ENCODE measurements at places on chromosomes 13 and 19. TPM values are rescaled to one million over a fixed set of nuclear protein-coding genes. Genes with fewer than 3 reads are reported as not detected.
A peak's percentile ranks its signal among the peaks of the same experiment; 100 is the strongest.

The ZNF320 gene
- 9.4 TPM for total RNA-seq

The CD22 gene
- total RNA-seq: 2.8 TPM

The TNFSF9 gene
- 3.0 TPM for total RNA-seq

The KCNJ14 gene
- total RNA-seq: 1.5 TPM

The IQCN gene
- total RNA-seq: 0.69 TPM

The MEIS3 gene
- total RNA-seq: not detected

The C19orf47 gene
- 17.5 TPM for total RNA-seq

DNA sequence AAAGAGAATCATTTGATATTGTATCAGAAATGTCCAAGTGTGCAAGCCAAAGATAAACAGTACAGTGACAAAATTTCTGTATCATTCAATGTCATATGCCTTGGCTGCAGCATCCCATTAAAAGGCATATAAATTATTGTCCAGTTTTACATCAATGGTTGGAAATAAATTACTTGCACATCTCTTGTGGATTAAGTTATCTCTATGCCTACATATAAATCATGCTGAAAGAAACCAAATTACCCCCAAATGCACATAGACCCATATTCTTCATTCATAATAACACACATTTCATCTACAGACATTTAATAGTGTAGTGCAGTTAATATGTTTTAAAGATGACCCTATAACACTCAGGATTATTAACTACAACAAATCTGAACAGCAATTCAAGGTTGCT lies 1415.7 kb upstream of the PCDH9 start:
- no peak for DNase-seq

- no peak for DNase-seq
Observed at GRCh38 chr13:42836930-42837690, 55.7 kb downstream of the FAM216B start.

GRCh38 chr19:39223703-39224279 lies 19.7 kb upstream of the SYCN start:
- DNase-seq: peak; percentile 48

DNA sequence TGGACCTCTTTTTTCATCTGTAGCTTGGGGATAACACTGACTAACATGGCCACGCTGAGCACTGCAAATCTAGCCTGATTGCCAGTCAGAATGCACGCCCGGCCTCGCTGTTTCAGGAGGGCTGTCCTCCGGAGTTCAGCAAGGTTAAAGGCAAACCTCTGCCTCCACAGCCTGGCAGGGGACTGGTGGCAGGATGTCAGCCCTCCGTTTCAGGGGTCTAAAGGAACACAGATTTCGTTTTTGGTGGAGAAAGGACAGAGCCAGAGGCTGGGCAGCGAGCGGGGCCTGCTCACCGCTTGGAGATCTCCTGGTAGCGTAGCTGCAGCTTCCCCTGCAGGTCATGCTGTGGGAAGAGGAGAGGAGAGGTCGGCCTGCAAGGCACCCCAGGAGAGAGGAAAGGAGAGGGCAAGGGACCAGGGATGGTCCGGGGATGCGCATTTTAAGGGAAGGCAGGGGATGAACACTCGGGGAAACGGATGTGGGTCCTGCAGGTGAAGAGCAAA lies 560 bp downstream of the NDUFA7 start:
- DNase-seq: peak; percentile 49

- no peak for DNase-seq
Observed at GRCh38 chr19:30160426-30160825, 211.8 kb upstream of the ZNF536 start.

DNA sequence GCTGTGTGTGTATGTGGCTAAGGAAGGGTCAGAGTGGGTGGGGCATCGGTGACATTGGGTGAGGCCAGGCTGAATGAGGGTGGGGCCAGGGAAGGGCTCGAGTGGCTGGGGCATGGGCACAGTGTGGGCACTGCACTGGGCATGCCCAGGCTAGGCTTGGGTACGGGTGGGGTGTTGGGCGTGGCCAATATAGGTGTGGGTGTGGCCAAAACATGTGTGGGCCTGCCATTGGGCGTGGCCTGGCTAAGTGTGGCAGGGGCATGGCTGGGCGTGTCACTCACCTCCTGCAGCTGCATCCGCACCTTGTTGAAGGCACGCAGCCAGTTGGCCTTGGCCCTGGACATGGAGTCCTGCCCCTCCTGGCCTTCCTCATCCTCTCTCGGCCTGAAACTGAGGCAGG lies 33.2 kb downstream of the UNC13A start:
- DNase-seq: peak; percentile 43

DNA sequence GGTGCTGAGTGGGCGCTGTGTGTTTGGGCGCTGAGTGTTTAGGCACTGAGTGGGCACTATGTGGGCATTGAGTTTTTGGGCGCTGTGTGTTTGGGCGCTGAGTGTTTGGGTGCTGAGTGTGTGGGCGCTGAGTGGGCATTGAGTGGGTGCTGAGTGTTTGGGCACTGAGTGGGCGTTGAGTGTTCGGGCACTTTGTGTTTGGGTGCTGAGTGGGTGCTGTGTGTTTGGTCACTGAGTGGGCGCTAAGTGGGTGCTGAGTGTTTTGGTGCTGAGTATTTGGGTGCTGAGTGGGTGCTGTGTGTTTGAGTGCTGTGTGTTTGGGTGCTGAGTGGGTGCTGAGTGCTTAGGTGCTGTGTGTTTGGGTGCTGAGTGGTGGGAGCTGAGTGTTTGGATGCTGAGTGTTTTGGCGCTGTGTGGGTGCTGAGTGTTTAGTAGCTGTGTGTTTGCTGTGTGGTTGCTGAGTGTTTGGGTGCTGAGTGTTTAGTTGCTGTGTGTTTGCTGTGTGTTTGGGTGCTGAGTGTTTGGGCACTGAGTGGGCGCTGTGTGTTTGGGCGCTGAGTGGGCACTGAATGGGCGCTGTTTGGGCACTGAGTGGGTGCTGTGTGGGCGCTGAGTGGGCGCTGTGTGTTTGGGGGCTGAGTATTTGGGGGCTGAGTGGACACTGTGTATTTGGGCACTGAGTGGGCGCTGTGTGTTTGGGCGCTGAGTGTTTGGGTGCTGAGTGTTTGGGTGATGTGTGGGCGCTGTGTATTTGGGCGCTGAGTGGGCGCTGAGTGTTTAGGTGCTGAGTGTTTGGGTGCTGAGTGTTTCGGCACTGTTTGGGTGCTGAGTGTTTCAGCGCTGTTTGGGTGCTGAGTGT lies 47.2 kb upstream of the F7 start:
- no peak for DNase-seq

DNA sequence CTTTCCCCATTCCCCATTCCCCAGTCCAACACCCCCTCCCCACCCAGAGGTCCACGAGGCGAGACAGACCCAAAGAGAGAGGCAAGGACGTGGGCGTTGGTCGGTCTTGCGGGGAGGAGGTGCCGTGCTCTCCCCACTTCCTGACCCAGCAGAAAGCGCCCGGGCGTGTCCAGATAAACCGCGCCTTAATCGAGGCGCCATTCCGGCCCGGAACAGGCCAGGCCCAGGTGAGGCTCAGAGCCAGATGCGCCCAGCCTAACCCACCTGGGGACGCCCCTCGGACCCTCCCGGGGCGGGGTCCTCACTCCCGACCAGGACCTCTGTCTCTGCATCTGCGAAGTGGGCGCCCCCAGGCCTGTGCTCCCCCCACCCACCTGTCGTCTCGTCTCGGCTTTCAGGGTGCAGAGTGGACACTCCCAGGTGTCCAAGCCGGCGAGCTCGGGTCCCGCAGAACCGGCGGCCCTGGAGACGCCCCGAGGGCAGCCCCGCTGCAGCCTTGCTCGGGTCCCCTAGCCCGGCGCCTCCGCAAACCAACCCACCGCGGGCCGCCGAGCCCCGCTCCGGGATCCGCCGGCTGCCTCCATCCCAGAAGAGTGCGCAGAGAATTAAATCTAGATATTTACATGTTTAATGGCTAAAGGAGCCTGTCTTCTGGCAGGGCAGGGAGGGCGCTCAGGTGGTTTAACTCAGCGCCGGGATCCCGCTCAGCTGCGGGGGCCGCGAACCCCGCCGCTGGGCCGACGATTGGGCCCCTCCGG lies 5.0 kb upstream of the ONECUT3 start:
- no peak for DNase-seq

DNA sequence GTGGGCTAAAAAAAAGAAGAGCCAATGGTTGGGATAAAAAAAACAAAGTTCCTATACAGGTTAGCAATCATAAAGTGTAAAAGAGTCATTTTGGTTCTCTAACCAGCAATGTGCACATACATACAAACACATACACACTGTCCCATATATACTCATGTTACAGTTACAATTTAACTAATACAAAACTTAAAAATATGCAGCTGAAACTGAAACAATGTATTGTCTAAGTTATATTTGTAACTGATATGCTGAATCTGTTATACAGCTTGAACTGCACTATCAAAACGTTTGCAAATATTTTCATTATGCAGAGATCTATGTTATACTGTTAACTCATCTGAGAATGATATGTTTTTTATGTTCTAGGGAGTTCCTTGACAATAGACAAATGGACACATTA lies 173.7 kb downstream of the KLF12 start:
- DNase-seq: no peak

DNA sequence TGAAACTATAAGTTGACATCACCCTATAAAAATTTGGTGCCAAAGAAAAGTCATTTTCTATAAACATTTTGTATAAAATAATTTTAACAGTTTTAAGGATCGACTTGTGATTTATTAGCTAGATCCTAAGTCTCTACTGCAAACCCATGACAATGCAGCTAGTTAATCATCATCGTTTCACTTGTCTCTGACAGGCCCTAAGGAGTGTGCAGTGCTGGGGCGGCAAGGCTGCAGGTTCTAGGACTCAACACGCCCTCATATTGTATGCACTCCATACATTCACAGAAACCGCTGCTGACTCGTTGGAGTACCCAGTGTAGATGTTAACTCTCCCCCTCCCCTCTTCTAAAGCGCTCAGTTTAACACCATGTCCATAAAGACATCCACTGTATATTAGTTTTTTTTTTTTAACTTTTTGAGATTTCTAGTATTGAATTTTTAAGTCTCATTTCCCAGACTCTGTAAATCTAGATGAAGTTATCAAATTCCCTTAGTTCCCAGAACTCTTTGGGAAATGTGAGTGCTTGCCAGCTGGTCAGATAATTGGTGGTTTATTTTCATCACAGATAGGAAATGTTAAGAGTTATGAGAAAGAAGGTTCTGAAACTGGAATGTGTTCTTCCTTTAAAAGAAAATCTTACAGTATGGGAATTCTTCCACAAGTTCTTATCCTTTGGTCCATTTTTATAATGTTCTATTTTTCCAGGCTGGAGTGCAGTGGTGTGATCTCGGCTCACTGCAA lies 162.8 kb upstream of the RNF113B start:
- DNase-seq: no peak

DNA sequence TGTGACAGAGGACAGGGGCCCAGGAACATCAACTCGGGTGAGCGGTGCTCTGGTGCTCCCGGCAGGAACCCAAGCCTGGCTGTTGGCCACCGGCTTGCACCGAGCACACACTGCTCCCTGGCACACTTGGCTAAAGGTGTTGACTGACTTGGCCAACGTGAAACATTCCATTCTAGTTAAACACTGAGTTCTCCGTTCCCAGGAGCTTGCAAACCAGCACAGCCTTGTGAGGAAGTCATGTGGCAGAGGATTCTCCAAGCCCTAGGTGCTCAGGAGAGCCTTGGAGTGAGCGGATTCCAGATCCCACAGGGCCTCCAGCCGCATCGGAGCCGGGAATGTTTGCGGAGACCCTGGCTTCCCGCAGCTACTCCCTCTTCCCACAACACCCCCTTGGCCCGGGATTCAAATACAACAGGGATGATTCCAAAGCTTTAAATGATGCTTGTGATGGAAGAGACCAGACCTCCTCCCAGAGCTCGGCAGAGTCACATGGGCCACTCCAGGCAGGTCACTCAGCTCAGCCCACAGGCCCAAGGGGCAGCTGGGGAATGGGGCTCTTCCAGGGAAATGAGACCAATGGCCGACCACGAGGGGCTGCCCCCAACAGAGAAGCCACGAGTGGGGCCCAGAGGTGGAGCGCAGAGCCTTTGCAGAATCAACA lies 2.9 kb downstream of the C13orf46 start:
- no peak for DNase-seq

- DNase-seq: no peak
Observed at GRCh38 chr13:52009946-52010345, 1.3 kb downstream of the ATP7B start.

GRCh38 chr13:54033323-54033861 lies 1004.8 kb downstream of the OLFM4 start:
- no peak for DNase-seq

GRCh38 chr19:6679139-6679538 lies 9.2 kb upstream of the TNFSF14 start:
- no peak for DNase-seq

- DNase-seq: no peak
Observed at GRCh38 chr13:26228096-26228495, 6.0 kb upstream of the RNF6 start.

DNA sequence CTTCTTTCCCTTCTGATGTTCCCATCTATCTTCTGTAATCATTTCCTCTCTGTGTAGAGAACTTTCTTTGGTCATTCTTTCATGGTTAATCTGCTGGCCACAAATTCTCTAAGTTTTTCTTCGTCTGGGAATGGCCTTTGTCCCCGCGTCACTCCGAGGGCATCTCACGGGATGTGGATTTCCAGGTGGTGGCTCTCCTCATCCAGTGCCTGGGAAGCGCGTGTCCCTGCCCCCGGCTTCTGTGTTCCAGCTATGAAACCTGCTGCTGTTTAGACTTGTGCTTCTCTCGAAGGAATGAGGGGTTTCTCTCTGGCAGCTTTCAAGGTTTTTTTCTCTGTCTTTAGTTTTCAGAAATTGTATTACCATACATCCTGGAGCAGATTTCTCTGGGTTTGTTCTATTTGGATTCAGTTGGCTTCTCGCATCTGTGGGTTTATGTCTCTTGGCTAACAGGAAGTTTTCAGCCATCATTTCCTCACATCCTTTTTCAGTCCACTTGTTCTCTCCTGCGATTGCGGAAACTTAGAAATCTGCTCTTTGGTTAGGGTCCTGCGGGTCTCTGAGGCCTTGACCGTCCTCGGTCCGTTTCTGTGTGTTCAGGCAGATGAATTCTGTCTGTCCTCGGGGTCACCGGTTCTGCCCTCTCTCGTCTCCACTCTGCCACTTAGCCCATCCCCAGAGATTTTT lies 36.9 kb upstream of the DCUN1D2 start:
- no peak for DNase-seq

DNA sequence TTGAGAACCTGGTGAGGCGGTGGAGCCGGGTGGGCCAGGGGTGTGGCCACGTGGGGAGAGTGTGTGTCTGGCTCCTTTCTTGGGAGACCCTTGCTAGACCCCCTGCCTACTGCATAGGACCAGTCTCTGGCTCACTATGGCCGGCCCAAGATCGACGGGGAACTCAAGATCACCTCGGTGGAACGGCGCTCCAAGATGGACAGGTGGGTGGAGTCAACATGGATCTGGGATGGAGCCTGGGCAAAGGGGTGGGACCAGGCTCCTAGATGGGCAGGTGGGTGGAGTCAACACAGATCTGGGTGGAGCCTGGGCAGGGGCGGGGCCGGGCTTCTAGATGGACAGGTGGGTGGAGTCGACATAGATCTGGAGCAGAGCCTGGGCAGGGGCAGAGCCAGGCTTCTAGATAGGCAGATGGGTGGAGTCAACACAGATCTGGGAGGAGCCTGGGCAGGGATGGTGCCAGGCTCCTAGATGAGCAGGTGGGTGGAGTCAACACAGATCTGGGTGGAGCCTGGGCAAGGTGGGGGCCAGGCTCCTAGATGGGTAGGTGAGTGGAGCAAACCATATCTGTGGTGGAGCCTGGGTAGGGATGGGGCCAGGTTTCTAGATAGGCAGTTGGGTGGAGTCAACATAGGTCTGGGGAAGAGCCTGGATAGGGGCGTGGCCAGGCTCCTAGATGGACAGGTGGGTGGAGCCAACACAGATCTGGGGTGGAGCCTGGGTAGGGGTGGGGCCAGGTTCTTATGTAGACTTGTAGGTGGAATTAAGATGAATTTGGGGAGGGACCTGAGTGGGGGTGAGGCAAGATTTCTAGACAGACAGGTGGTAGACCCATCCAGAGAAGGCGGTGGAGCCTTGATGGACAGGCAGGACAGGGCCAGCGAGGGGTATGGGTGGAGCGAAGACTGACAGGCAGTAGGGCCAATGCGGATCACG lies 56.5 kb downstream of the VAV1 start:
- DNase-seq: peak; percentile 79
